Daoy (cell line): ENCODE measurements at places on chromosomes 3 and 15. TPM values are rescaled to one million over a fixed set of nuclear protein-coding genes. Genes with fewer than 3 reads are reported as not detected.

DGKG gene
- 12.7 and 20.5 TPM in 2 replicates for total RNA-seq

GXYLT2 gene
- 3.7 and 6.7 TPM in 2 replicates for total RNA-seq

MESP1 gene
- total RNA-seq: 1.2 and 1.5 TPM in 2 replicates

MESP2 gene
- 0.29 and 0.54 TPM in 2 replicates for total RNA-seq

GP5 gene
- total RNA-seq: not detected in 2 replicates

PPARG gene
- total RNA-seq: 67.2 and 76.2 TPM in 2 replicates

MRAS gene
- 12.3 and 14.8 TPM in 2 replicates for total RNA-seq

MOBP gene
- total RNA-seq: not detected in 2 replicates

AADACL2 gene
- total RNA-seq: not detected in 2 replicates

SNUPN gene
- total RNA-seq: 36.0 and 41.4 TPM in 2 replicates

- no peak for DNase-seq
These were observed 19.2 kb upstream of the MFGE8 start for GRCh38 chr15:88932271-88932874.

DNA sequence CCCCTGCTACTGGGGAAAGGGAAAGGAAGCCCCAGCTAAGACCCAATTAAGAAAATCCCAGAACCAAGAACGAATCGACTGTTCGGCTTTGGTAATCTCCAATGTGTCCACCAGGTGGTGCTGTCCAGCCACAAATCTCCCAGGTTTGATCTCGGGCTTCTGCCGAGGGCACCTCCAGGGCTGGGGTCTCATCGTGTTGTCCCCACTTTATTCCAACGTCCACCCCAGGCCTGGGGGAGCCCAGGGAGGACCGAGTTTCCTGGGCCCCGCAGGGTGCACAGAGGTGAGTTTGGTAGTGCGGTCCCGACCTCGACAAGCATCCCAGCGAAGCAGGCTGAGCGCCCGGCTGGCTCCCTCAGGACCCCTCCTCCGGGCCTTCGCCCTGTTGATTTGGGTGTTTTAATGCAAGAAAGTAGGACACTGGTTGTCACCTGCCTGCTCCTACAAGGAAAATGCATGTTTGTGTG, 185.1 kb downstream of the GOLGA6L6 start:
- peak; percentile 75 for DNase-seq

DNA sequence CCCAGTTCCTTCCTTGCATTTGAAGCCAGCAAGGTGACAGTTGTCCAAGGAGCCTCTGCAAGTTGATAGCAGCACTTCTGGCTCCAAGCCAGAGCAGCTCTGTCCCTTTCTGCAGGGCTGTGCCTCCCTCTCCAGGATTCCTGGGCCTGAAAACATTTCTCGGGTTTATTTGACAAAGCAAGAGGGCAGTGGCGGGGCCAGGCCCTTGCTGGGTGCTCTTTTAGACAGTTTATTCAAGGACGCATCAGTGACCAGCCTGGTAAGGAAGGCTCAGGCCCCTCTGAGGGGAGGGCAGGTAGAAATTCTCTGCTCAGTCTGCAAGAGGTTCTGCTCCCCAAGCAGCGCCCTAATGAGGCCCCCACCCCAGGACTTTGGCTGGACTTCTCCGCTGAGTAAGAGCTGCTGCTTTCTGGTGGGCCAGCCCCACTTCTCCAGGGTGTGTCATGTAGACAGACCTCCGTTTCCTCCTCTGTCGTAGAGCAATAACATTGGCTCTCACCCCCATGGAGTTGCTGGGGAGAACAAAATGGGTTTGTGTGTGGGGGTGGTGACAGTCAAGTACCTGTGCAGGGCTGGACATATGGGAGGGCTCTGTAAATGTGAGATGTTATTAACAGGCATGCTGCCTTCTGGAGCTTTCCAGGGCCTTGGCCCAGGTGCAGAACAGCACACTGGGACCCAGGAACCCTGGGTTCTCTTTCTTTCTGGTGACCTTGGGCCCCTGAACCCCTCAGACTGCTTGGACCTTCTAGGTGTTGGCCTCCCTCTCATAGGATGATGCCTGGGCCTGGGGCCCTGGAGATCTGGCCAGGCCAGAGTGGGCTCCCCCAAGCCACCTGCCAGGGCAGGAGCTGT, 146.2 kb upstream of the TLE3 start:
- no peak for DNase-seq

DNA sequence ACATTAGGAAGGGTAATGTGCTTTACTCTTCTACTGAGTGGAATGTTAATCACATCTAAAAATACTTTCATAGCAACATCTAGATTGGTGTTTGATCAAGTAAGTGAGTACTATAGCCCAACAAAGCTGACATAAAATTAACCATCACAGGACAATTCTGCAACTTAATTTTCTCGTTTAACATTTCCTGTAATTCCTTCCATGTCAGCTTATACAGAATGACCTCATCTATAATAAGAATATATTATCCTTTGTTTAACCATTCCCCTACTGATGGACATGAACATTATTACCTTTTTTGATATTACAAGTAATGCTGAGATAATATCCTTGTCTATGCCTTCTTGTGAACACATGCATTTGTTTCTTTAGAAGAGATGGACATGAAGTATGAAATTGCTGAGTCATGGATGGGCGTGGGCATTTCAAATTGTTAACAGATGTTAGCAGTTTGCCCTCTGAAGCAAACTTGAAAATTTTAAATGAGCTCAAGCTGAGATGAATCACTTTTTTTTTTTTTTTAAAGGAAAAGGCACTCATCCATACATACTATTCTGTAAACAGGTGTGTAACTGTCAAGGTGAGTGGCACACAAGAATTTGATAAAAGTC, 85.1 kb downstream of the OXNAD1 start:
- peak; percentile 57 for DNase-seq

DNA sequence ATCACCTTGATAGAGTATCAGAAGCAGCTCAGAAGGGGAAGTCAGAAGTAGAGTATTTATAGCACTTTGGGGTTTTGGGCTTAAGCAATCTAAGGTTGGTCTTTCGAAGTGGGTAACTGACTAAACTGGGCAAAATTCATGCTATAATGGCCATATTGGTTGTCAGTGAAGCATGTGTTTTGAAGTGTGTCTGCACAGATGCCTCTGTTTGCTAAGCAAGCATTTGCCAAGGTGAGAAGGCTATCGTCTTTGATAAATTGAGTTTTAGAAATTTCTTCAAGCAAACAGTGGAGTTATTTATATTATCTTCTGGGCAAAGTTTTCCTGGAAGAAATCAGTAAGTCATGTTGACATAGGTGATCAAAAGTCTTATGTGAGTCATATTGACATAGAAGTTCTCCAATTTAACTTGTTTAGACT, 412.8 kb upstream of the TGFBR2 start:
- no peak for DNase-seq

GRCh38 chr3:172370419-172370818, 77.8 kb downstream of the GHSR start:
- no peak for DNase-seq

GRCh38 chr15:71571641-71572040, 238.7 kb upstream of the NR2E3 start:
- no peak for DNase-seq

DNA sequence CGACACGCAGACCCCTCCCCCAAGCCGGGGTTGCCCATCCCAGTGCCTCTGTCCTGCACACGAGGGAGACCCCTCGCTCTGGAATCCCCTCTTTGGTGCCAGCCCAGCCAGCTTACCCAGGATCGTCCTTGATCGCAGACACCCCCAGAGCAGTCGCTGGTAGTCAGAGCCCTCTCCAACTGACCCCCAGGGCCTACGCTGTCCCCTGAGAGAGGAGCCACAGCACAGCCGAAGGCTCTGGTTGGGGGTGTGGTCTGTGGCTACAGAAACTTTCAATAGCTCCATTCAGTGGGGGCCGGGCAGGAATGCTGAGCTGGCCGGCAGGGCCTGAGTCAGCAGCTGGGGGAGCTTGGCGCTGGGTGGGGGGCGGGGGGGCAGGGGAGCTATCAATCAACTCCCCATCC, at the start of gene LCTL:
TSS of gene LCTL (minus strand) at position 258 of the 404 bp plus-strand sequence. CDS start 633 bp downstream, outside the sequence.
- DNase-seq: peak; percentile 70

- DNase-seq: no peak
These were observed 45.8 kb upstream of the PCSK6 start for GRCh38 chr15:101535170-101535902.

DNA sequence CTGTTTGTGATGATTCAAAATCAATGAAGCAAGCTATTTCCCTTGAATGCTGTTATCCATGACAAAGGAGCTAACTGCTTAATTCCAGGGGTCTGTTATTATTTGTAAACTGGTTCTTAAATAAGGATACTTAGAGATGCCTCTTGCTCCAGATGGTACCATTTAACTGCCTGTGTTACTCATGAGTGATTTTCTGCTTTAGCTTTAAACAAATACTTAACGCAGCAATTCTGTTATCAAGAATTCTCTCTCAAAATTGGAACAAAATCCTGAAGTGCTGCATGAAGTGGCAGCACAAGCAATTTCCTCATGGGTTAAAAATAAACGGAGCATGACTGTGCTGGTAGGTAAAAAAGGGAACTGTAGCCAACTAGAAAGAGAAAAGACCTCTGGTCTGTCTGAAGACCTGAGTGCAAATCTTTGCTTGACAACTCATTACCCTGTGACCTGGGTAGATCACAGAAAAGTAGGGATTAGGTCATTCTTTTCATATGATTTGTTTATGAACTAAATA, 62.5 kb upstream of the GBE1 start:
- DNase-seq: no peak

DNA sequence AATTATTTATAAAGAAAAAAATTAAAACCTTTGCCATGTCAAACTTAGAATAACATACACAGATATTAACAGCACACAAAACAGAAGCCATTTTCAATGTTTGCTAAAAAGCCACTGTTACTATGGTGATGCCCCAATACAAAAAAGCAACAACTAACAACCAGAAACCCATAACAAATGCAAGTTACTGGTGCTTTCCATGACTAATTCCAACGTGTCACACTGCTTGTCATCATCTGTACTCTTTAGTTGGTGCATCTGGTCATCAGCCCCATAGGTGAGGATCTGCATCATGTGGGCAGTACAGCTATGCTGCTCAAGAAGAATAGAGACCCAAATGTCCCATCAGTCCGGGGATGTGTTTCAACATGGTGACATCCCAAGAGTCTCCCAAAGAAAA, 52.8 kb downstream of the ATP8B4 start:
- peak; percentile 9 for DNase-seq

GRCh38 chr15:91852741-91853510, 582 bp upstream of the SLCO3A1 start:
- peak; percentile 70 for DNase-seq

DNA sequence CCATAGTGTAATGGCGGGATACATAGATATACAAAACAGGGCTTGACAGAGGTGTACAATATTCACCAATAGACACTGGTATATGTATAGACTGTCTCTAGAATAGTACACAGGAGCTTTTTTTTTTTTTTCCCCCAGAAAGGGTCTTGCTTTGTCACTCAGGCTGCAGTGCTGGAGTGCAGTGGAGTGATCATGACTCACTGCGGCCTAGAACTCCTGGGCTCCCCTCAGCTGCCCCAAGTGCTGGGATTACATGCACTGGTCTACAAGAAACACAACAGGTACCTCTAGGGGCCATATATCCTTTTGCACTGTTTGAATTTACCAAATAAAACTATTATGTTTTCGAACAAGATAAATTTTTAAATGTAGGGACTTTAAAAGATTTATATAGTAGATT, 12.3 kb downstream of the RHOA start:
- DNase-seq: no peak

DNA sequence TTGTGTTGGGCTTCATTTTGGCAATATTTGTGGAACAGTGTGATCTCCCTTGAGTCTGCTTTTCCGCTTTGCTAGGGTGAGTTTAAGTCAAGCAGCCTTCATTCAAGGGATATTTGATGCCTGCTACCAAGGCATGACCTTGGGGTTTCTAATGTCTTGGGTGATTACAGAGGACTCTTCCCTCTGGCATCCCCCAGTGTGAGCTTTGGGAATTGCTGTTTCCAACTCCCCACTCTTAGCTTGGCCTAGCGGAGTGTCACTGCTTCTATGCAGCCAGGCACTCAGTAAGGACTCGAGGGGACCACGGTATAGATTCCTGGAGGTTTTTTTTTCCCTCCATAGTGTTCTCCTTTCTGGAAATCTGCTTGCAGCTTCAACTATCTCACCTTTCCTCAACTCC, 21.1 kb downstream of the GCNT3 start:
- DNase-seq: peak; percentile 6

DNA sequence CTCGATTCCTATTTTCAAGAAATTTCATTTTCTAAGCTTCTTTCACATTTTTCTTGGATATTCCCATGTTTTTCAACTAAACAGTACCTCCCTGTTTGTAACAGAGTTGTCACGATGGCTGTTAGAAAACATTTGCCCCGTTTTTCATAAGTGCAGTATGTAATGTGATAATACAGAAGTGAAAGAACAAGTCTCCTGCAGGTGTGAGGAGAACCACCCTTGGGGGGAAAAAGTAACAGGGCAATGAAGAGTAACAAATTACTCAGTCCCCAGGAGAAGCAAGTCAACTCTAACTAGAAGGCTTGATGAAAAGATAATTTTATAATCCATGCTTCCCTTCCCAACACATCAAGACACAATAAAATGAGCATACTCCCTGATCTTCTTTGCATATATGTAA, 493.3 kb downstream of the FOXP1 start:
- DNase-seq: no peak

GRCh38 chr3:61268644-61269043, 17.4 kb upstream of the FHIT start:
- no peak for DNase-seq

DNA sequence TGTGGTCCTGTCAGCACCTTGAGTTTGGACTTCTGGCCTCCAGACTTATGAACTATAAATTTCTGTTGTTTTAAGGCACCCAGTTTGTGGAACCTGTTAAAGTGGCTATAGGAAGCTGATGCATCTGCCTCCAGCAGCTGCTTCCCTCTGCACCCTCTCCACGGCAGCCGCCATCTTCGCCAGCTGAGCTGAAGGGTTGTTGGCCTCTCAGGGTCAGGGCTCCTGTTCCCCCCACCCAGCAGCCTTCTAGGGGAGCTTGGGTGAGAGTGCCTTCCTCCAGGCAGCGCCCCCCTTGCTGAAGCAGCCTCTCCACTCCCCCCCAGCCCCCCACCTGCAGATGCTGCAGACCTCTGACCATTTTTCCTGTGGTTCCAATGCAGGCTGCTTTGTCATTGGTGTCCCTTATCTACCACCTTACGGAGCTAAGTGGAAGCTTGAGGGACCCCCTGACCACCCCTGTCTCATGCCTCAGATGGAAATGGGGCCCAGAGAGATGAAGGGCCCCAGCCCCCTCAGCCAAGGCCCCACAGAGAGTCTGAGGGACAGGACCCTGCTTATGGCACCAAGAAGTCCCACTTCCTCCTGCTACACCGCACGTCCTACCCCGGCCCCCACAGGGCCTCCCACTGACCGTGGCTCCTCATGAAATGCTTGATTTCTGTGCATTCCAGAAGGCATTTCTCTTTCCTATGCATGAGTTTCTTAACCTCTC, 61.4 kb upstream of the TLE3 start:
- DNase-seq: no peak

DNA sequence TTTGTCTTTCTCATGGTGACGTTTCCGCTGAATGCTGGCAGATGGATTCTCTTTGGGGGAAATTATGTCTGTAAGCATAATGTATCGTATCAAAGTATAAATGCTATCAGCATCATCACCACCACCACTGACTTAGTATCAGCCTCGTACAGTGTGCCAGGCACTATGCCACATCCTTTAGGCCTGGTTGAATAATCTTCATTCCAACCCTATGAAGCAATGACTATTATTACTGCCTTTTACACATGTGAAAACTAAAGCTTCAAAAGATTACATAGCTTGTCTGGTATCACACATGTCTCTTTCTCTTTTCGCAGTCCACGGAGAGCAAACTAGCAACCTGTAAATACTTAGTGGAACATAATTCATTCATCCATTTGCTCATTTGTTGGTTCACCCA, 166.7 kb upstream of the PRICKLE2 start:
- DNase-seq: peak; percentile 7
